Mammary epithelial cell (primary cell): ENCODE measurements at places on chromosomes 6 and 20.

- no peak for DNase-seq
Observed at GRCh38 chr6:119726086-119726485, 376.5 kb upstream of the MAN1A1 start.

DNA sequence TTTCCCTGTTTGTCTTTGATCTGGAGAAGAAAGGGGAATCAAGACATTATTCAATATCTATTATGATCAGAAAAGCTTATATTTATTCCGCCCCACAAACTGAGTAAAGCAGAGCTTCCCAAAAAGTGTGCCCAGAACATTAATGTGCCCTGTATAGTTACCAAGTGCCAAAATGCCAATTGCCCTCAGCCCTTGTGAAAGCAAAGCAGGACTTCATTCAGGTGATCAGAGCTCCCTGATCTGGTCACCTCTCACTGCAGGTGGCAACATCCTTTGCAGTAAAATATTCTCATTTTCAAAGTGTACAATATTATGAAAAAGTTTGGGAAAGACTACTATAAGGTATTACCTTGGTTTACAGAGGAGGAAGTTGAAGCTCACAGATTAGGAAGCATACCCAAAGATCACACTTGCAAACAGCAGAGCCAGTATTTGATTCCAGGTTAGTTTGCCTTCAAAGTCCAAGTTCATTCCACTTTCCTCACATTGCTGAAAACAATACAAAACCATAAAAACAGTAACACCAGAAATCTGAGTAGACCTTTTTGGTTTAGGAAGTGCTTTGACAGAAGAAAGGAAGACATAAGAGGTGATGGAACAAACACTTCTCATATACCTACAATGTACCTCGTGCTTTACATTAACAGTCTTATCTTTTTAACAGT, 19.6 kb upstream of the GCLC start:
- DNase-seq: no peak

DNA sequence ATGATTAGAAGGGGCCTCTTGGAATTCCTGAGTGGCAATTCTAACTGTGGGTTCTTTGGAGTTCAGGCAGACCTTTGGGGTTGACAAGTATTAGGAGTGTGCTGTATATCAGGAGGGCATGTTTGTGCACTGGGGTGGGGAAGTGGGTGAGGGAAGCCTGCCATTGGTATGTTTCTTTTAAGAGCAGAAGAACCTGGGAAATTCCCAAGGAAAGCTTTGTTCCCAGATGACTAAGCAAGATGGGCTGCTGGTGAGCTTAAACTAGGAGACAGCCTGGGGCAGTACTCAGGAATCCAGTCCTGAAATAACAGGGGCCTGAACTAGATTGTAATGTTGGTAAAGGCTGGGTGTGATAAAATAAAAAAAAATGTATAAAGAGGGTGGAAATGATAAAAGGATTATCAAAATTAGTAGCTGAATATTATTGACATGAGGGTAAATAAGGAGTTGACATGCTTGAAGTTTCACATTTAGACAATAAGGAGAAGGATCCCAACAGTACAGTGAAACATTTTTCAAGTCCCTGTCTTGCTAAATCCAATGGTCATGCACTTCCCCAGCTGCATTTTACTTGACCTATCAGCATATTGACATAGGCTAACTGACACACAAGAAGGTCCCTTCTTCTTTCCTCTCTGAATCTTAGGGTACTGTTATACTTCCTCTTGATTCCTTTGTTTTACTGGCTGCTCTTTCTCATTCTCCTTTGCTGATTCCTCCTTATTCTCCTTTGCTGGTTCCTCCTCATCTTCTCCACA, 18.4 kb upstream of the IFNGR1 start:
- peak; percentile 90 for DNase-seq

- no peak for DNase-seq
Observed at GRCh38 chr20:64093013-64093503, 8.9 kb upstream of the LKAAEAR1 start.

DNA sequence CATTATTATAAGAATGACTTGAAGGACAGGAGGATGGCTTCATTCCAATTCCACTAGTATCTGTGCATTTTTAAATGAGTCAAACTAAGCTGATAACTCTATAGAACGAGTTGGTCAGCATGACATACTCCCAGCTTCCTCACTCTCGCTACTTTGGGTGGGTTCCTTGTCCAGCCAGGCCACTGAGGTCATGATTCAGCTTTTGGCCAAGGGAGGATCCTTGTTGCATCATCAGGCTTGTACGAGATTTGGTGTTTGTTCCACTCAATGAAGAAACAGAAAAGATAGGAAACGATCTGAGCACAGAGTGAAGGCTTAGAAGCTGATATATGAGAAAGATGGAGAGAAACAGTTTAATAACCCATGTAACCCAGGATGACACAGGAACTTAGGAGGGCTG, 19.8 kb downstream of the NEDD9 start:
- peak; percentile 67 for DNase-seq

- peak; percentile 61 for DNase-seq
Observed at GRCh38 chr6:9126878-9127560, 691.7 kb upstream of the SLC35B3 start.

GRCh38 chr6:3195695-3196497, 31.6 kb downstream of the TUBB2B start:
- DNase-seq: no peak

DNA sequence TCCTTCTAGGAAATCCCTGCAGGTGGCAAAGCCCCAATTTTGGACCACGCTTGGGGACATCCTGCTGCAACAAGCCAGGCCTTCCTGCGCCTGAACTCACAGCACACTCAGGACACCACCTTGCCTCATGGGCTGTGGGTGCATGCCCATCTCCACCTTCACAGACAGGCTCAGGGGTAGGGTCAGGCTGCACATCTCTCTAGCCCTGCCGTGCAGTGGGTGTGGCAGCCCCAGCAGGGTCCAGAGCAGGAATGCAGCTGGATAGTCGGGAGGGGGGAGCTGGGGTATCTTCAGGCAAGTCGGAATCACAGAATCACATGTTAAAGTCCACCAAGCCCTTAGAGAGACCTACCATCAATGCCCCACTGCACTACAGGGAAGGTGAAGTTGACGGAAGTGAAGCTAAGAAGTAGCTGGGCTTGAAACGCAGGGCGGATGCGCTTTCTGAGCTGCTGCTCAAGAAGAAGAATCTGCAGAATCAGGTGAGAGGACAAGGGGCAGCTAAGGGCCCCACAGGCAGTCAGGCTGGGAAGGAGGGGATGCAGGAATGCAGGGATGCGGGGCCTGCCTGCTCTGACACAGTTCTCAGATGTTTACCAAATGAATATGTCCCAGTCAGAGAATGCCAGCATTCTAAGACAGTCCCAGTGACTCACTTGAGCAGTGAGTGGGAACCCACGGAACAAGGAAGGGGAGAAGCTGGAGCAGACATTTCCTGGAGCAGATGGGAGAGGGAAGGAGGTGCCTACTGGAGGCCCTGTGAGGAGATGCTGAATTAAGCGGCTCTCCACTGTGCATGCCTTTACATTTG, 11.3 kb downstream of the SERPINB6 start:
- DNase-seq: peak; percentile 48

- DNase-seq: peak; percentile 24
Observed at GRCh38 chr6:90586546-90586835, 381 bp downstream of the MAP3K7 start.

GRCh38 chr6:28497893-28498292, 17.7 kb downstream of the GPX6 start:
- DNase-seq: no peak

DNA sequence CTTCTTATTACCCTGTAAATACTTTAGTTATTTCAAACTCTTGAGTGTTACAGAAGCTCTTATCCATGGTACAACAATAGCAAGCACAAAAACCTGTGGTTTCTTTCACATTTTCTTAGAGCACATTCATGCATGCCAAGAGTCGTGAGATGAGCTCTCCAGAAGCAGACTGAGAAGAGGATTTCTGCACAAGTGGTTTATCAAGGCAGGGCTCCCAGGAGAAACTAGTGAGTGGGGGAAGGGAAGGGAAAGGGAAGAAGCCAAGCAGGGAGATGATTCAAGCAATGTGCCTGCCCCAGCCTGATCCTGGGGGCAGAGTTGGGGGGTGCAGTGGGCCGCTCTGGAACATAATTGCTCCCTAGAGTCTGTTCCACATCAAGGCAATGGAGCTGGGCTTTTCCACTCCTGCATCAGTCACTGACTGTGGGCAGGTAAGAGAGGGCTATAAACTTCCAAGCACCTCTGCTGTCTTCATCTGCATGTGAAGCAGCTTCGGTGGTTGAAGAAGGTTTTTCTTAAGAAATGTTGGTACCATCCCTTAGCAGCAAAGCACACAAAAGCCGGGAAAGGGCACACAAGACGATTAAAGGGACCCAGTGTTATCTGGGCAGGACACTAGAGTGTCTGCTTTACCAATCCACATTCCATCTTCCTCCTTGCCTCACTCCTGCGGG, 152.1 kb downstream of the PLCB4 start:
- DNase-seq: no peak

- DNase-seq: no peak
Observed at GRCh38 chr20:6533351-6533750, 234.1 kb upstream of the BMP2 start.

DNA sequence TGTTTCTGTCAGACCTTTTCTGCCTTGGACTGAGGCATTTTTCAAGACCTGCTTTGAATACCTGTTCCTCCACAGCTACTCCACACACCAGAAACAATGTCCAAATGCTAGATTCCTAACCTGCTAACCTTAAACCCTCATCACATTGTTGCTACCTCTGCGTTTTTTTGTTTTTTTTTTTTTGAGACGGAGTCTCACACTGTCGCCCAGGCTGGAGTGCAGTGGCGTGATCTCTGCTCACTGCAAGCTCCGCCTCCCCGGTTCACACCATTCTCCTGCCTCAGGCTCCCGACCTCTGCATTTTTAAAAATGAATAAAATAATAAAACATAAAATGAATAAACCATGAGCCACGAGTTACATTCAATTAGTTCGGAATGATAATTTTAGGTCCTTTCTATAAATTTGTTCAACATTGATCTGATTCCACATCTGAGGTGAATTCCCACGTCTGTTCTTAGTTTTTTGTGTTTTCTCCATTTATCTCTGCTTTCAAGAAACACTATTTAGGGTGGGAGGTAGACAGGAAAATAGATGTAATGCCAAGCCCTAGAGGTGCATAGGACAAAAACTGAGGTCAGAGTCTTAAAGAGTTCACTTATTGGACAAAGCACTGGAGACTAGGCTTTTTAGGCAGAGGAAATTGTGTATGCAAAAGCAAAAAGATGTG, 1.3 kb downstream of the C6orf89 start:
- DNase-seq: no peak

DNA sequence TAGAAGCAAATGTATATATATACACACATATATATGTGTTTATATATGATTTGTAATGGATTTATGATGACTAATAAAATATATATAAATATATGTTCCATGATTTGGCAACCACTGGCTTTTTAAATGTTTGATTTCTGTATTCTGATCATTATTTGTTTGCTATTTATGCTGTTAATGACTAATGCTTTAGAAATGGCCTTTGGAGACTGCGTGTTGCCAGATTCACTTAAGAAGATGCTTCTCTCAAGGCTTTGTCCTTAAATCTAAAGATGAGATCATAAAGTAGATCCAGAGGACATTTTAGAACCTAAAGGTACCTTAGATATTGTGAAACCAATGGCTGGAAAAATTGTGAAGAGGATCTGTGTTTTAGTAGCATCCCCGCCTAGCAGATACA, 116.0 kb upstream of the SUPT3H start:
- no peak for DNase-seq

DNA sequence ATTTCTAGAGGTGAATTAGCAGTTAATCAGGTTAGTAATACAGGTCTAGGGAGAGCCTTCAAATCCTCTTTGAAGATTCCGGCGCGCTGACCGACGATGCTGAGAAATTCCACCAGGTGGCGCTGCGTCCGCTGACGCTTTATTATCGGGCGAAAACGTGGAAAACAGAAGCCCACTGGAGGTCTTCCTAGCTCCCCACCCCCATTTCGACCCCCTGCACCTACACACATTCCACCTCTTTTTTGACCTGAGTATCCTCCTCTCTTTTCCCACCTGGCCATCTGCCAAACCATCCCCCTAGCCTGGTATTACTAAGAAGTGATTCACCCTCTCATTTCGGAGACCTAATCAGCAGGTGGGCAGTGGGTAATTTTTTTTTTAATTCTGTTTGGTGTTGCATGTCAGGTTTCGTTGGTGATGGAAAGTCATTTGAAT, 65.4 kb upstream of the RIN2 start:
- DNase-seq: peak; percentile 65

- peak; percentile 80 for DNase-seq
Observed at GRCh38 chr6:42339991-42340401, 111.7 kb downstream of the TRERF1 start.

GRCh38 chr20:48563191-48563870, 264.5 kb downstream of the PREX1 start:
- DNase-seq: no peak

GRCh38 chr6:75438013-75438431, 55.6 kb downstream of the FILIP1 start:
- DNase-seq: no peak
